Inflammatory macrophage treated with lipopolysaccharide for 1 hour (primary cell): ENCODE measurements at places on chromosomes 2 and 18.

DNA sequence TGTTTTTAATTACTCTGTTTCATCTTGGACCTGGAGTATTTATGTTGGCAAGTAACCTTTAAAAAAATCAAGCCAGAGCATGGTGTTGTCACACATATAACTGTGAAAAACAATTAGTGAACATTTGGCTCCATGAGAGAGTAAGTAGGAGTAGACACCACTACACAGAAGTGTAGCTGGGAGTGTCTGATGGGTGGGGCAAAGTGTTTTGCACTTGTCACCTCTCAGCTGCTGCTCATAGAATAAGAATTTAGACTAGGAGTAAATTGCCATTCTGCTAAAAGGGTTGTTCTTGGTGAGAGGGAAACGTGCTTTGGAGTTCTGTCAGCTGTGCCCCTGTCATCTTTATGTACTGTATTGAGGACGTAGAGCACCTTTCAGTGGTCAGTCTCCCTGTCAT is 114.5 kb downstream of the TTC27 start:
- DNase-seq, result no peak

- DNase-seq, result no peak
Observed at GRCh38 chr2:35606394-35606793, 749.2 kb upstream of the CRIM1 start.

GRCh38 chr2:112712903-112713584 is 7.8 kb upstream of the NT5DC4 start:
- peak; percentile 77 for DNase-seq

DNA sequence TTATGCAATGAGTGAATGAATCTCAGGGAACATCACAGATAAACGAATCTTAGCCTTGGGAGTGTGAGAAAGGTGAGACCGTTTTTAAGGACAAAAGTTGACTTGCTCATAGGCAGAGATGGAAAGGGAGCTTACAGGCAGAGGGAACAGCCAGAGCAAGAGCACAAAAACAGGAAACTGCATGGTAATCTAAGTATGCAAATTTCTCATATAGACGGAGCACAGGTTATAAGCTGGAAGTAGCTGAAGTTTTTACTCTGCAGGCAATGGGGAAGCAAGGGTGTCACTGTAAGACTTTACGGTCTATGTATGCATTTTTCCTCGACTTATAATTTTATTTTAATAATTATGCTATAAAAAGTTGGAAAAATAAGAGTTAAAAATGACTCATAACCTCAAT is 44.8 kb upstream of the STRN start:
- no peak for DNase-seq

- DNase-seq, result no peak
Observed at GRCh38 chr2:205763708-205764211, 81.5 kb downstream of the NRP2 start.

DNA sequence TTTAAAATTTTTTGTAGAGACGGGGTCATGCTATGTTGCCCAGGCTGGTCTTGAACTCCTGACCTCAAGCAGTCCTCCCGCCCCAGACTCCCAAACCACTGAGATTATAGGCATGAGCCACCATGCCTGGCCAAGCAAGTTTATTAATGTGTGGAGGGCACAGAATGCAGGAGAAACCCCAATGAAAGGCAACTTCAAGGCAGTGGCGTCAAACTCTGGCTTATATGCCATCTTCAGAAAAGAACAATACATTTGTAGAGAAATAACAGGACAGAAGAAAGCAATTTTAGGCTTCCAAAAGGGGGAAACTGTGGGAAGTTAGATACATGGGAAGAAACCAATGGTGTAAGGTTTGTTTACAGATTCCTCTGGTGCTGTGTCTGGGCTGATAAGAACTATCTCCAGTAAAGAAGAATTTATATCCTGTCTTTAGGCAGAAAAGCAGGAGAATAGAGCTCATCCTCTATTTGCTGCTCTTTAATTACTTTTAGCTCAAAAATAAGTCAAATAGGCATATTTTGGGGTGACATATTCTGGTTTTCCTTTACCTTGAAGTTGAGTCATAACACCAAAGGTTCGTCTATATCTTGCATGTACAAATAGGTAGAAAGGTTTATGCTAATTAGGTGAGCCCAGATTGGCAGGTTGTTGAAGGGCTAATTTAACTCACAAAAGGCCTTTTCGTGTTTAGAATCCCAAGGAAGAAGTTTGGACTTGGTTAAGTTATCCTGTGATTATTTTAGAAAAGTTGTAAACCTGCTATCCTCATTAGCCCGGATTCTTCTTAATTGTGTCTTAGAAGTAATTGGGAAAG is 26.0 kb upstream of the TMEM214 start:
- DNase-seq, result no peak

GRCh38 chr18:63287691-63288220 is 31.8 kb downstream of the BCL2 start:
- DNase-seq, result peak; percentile 72

GRCh38 chr18:55320424-55321264 is 267.3 kb downstream of the TCF4 start:
- peak; percentile 15 for DNase-seq

- peak; percentile 61 for DNase-seq
Observed at GRCh38 chr2:206392118-206392517, 51.2 kb upstream of the ADAM23 start.

GRCh38 chr2:135573620-135574019 is 42.3 kb downstream of the R3HDM1 start:
- DNase-seq, result no peak

- no peak for DNase-seq
Observed at GRCh38 chr2:5123582-5124196, 568.5 kb upstream of the SOX11 start.

DNA sequence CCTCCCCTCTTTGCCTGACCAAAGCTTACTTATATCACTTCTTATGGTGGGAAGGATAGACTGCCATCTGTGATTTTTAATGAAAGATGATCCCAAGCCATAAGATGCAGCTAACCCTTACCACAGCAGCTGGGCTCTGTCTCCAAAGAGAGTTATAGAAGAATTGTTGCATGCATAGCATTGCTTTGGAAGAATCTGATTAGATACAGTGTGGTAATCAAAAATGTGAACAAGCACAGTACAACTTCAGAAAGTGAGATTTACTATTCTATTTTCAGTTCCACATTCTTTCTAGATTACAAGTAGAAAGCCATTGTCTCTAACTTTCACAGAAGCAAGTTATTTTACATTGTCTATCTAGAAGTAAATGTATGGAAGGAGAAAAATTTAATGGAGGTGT is 129.0 kb upstream of the ACVR2A start:
- DNase-seq, result no peak

DNA sequence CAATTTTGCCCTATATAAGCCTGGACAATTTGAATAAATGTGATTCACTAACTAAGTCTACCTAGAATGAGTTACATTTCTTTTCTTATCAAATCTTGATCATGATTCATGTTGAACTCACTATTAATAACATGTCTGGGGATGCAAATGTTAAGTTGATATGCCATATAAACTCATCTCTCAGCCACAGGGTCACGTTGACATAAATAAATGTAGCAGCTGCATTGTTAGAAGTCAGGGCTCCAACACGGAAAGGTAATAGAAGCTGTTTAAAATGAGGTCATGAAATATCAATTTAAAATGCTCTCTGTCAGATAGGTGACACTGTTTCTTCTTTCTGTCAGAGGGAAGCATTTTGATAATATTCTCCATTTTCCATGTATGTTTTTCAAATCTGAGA is 521.9 kb downstream of the CCDC85A start:
- DNase-seq, result no peak

GRCh38 chr18:24609254-24609653 is 148.8 kb downstream of the HRH4 start:
- DNase-seq, result no peak

DNA sequence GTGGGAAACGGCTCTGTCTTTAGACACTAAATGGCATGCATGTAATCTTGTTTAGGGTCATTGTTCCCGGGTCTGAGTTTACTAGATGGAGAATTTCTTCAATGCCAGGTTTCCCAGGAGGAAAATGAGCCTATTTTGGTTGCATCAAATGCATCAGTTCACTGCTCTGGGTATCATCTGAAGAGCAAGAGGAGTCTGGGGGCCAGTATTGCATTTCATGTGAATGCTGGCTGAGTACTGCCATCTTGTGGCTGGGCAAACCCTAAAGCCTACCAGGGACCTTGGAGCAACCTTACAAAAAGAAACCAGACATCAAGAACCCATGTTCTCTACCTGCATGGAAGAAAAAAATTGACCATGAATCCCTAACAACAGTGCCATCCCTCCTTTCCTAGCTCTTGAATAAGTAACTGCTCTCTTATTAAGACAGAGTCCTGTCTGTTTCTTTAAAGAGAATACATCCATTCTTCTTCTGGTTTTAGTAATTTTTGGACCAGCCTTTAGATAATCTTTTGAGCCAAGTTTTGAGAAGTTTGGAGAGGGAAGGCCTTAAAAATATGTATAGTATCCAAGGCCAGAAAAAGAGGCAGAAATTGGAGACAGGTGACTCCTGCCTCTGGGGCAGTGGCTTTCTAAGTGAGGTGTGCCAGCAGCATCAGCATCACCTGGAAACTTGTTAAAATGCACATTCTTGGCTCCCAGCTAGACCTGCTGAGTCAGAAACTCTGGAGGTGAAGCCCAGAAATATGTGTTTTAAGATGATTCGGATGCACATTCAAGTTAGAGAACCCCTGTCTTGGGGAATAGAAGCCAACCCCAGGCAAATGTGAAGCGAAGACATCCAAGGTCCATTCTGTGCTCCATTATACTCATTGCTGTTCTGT is 261.0 kb upstream of the CXCR4 start:
- peak; percentile 75 for DNase-seq

DNA sequence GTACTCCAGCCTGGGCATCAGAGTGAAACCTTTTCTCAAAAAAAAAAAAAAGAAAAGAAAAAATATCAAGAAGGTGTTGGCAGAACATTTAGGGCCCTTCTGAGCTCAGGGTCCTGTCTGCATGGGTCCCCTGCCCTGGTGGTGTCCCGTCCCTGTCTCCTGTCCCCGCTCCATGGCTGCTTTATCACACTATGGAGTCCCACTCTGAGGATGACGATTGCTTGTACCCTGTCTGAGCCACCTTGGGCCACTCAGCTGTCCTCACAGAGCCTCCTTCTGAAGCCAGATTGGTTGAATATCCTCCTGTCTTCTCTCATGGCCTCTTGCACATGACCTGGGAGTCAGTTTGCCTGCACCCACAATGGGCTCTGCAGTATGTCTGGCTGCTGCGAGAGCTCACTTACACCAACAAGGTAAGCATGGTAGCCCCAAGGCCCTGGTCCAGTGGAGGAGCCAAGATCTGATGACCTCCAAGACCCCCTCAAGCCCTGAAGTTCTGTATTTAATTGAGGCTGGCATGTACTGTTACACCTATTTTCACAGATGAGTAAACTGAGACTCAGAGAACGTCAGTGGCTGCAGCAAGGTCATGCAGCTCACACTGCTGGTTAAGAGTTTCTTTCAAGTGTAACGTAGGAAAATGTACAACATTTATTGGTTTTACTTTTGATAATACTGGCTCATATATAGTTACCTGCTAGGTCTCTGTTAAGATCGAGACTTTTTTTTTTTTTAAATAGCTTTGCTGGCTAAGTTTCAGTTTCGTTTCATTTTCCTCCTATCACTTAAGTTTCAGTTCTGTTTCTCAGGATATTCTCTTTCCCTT is 16.9 kb upstream of the ZCCHC2 start:
- DNase-seq, result peak; percentile 86

DNA sequence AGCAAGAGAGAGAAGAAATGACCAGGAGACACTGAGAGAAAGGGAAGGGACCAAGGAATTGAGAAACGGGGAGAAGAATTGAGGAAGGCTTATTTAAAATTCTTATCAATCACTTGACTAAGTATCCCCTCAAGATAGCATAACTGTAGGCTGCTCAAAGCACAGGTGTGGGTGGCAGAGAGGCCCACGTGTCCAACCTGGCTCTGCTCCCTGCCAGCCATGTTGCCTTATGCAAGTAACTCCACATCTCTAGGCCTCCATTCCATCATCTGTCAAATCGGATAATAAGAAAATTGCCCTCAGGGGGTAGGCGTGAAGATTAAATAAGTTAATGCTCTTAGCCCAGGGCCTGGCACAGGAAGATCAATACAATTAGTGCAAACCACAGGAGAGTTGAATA is 7.4 kb upstream of the NPAS2 start:
- no peak for DNase-seq

DNA sequence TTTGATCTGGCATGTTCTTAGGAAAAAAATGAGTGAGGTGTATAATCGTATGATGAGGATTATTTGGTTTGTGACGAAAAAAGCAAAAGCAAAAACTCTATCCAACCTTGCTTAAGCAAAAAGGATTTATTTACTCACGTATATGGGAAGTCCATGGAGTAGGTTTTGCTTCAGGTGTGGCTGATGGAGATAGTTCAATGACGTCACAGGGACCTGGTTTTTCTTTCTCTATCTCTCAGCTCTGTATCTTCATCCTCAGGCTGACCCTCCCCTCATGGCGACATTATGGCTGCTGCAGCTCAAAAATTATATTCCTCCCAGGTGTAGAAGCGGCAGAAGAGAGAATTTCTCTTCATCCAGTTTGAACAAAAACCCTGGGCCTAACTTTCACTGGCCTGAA is 8.9 kb downstream of the TMSB10 start:
- DNase-seq, result no peak

DNA sequence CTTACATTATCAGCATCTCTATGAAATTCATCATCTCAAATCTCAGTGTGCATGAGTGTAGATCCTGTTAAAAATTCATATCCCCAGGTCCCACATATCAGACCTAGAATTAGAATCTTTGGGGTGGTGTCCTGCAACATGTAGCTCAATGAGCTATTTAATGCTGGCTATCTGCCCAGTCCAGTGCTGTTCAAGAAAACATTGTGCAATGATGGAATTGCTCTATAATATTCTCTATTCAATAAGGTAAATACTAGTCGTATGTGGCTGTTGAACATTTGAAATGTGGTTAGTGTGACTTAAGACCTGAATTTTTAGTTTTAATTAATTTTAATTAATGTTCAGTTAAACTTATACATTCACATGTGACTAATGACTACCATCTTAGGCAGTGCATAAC is 127.4 kb downstream of the NOL4 start:
- no peak for DNase-seq
